Gastrocnemius medialis (tissue), 4 donors: ENCODE measurements at places on chromosomes 5 and 9.

DNA sequence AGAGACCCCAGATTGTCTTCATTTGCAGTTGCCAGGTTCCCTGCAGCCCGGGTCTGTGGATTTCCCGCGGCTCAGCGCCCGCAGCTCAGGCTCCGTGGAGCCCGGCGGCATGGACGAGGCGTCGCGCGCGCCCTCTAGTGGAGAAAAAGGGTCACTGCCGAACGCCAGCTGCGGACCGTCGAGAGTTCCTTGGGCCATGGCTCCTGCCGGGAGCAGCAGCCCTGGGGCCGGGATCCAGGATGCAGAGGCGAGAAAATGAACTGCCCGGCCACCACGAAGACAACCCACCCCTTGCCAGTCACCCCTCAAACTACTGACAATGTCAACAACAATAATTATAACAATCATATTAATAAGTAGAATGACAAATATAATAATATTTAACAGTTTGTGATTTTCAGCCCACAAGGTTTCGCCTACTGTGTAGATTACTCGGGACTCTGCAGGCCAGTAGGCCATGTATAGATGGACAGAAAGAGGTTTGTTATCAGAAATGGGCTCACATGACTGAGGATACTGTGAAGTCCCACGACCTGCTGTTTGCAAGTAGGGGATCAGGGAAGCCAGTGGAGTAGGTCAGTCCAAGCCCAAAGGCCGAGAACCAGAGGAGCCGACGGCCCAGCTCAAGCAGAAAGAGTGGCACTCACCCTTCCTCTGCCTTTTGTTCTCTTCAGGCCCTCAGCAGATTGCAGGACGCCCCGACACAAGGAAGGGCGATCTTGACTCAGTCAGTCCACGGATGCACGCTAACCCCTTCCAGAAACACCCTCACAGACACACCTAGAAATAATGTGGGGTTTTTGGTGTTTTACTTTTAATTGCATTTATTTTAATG, 43.1 kb downstream of the BOD1 start:
- DNase-seq = peak; percentile 42

DNA sequence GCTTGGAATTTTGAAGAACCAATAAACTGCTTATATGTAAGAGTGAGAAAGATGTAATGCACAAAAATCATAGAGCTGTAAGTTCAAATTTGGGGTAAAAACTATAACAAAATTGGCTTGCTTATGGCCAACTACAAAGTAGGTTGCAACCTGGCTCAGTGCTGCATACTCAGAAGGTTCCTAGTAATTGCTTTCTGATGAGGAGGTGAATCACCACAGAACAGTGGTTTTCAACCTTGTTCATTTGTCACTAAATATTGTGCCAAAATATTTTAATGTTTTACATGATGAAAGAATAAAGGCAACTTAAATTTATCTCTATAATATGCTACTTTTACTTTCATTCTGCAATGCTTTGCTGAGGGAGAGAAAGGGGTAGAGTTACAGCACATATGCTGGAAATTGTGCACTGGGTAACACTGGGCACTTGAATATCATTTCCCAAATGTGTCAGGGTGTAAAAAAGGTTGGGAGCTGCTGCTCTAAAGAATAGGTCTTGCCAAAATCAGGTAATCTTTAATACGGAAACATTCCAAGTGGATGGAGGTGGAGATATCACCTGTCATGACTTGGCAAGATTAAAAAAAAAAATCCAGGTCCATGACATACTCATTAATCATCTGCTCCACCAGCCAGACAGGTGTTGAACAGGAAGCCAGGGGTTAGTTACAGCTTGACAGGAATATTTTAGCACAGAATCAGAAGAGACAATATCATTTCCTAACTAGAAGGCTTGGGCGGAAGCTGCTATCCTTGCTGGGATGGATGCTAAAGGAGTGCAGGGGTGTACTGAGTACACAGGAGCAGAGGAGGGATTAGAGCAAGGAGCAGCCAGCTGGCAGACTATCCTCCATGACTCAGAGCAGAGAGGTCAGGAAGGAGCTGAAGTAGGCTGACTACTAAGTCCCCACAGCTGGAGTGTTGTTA, 34.6 kb upstream of the CCL21 start:
- peak; percentile 12 for DNase-seq

GRCh38 chr5:2387634-2388325, 363.7 kb downstream of the IRX2 start:
- no peak for DNase-seq

- DNase-seq = no peak
Measured at GRCh38 chr5:11791792-11792191, 112.5 kb downstream of the CTNND2 start.

DNA sequence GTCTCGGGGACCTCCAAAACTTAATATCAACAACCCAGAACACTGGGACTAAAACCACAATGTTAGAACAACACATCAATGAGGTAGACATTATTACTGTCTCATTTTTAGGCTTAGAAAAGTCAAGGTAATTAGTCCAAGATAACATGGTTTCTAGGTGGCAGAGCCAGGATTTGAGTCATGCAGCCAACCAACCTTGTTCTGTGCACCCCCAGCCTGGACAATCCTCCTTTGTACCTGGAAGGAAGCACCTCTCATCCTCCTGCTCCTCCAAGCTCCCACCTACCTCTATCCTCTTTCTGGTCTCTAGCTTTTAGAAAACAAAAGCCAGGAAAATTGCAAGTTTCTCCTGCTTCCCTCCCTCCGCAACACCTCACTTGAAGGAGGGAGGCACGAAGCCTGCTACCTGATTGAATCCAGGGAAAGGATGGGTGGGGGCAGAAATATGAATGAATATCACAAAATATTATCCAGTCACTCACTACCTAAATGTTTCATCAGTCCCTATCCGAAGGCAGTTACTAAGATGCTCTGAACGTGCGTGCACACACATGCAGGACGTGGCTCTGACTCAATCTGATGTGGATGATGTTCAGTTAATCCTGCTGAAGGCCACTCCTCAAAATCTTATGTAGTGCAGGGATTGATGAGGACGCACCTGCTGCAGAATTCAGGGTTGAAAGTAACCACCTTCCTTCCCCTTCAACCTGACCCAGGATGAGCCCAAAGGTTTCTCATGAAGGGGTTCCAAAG, 26.3 kb upstream of the TTC1 start:
- no peak for DNase-seq

DNA sequence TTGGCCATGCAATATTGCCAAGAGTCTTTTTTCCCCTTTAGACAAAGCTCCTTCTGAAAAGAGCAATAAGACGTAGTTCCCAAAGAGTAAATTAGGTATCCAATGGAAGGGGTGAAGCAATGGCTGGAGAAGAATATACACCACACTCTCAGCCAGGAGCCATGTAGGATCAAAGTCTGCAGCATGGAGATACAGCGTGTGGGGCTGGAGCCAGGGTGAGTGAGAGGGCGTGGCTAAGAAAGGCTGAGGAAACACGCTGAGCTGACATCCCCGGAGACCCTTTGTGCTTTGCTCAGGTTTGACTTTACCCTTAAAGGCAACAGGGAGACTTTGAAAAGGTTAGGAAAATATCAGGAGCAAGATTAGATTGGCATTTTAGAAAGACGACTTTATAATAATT, 87.1 kb upstream of the ELL2 start:
- no peak for DNase-seq

- no peak for DNase-seq
Measured at GRCh38 chr5:84231433-84231832, 153.2 kb downstream of the EDIL3 start.

- DNase-seq = peak; percentile 88
Measured at GRCh38 chr9:15422372-15423230, at the start of gene SNAPC3. SNAPC3 (plus strand) TSS chr9:15422876; CDS start chr9:15422880, 4 bp downstream.

DNA sequence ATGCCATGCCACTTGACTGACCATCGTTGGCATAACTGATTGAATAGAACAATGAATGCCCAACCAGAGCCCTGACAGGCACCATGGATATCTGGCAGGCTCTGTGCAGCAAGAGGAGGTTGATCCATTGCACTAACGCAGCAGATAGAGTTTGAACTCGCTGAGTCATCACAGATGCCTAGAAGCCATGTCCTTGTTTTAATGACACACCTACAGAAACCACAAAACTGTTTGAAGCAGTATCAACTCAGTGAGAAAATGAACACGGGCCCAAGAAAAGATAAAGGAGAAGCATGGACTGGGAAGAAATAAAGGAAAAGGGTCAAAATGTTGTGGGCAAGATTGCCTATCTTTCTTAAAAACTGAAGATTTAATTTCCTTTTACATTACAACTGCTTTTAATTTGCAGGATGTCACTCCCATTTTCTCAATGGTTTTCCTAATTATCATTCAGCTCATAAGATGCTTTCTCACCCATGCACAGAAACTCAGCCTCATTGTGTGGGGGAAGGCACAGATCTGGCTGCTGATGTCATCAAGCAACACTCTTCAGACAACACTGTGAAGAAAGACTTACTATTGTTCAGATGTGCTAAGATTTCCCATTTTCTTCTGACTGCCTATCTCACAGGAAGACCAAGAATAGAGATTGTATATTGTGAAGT, 129.0 kb downstream of the PIK3R1 start:
- peak; percentile 37 for DNase-seq

- no peak for DNase-seq
Measured at GRCh38 chr5:10331341-10331796, 22.1 kb upstream of the MARCHF6 start.

DNA sequence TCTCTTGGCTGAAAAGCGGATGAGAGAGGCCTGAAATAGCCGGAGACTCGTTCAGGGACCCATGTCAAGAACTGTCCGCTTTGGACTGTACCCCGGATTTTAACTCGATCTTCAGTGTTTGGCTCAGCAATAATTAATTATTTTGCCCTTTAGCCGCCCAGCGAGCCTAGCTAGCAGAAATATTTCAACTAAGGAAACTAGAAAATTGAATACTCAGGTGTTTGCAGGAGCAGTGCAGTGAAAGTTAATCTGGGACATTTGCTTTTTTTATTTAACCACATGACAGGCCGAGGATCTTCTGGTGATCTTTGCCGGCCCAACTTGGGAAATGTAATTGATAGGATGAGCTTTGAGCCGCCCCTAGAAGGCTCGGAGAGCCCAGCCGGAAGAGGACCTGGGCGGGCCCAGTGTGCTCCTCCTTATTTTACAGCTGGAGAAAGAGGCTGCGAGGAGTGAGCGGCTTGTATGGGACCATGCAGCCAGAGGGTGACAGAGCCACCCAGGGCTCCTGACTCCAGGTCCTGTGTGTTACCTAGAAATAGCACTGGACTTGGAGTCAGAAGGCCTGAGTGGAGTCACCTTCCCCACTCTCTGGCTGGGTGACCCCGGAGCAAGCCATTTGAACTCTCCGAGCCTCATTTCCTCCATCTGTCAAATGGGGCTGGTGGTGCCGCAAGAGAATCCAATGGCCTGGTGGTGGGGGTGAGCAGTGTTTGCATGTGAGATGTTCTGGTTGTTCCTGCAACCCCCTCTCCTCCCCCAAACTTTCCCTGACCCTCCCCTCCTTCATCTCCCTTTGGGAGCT, 2.4 kb downstream of the PPARGC1B start:
- peak; percentile 86 for DNase-seq

- DNase-seq = peak; percentile 70
Measured at GRCh38 chr9:126471084-126471624, 142.6 kb upstream of the LMX1B start.

DNA sequence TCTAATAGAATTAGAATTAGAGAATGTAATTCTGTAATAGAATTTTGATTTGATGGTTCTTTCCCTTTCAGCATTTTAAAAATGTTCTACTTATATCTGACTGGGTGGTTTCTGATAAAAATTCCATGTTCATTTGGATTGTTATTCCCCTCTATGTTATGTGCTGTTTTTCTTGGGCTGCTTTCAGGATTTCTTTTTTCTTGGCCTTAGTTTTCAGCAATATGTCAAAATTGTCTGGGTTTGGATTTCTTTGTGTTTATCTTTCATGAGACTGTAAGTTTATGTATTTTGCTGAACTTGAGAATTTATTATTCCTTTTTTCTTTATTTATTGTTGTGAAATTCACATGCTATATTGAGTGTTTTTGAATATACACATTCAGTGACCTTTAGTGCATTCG, 189.1 kb downstream of the RANBP17 start:
- no peak for DNase-seq

GRCh38 chr5:133635051-133635450, 22.7 kb upstream of the FSTL4 start:
- DNase-seq = no peak

DNA sequence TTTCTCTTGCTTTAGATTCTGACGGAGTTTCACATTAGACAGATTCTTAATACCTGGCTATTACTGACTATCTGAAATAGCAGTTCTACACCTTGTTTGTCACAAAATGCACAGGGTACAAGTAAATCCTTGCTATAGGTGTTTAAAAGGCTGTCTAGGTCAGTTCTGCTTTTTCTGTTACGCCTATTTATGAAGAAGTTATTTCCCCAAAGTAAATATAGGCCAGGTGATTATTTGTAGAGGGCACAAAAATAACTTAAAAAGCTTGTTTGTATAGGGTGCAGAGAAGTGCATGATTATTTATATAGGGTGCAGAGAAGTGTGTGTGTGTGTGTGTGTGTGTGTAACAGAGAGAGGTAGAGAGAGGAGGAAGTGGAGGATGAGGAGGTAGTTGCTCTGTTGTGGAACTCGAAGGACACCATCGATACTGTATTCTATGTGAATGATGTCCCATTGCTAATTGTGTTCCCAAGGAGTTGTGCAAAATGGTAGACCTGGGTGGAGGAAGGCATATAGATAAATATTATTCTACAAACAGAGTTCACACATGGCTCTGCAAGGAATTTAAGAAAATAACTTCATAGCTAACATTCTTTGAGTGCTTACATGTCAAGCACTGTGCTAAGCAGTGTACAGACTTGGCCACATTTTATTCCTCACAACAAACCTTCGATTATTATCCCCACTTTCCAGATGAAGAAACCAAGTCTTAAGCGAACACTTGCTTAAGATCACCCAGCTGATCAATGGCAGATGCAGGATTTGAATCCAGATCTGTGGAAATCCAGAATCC, 96.3 kb upstream of the EQTN start:
- DNase-seq = no peak

GRCh38 chr5:59001154-59001553, 418.3 kb downstream of the RAB3C start:
- no peak for DNase-seq

DNA sequence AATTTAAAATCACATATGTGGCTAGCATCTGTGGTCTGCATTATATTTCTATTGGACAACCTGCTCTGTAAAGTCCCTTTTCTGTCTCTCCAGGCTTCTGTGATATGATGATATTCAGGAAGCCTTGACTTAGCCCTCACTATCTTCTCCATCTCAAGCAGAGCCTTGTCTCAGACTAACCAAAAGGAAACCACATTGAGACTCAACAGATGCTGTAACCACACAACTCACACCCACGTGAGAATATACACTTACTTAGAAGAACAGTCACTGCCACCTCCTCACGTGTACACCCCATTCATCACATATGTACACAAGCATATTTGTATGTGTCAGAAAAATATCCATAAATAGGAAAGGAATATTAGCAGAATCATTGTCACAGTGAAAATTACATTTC, 33.6 kb downstream of the HTR4 start:
- DNase-seq = no peak

DNA sequence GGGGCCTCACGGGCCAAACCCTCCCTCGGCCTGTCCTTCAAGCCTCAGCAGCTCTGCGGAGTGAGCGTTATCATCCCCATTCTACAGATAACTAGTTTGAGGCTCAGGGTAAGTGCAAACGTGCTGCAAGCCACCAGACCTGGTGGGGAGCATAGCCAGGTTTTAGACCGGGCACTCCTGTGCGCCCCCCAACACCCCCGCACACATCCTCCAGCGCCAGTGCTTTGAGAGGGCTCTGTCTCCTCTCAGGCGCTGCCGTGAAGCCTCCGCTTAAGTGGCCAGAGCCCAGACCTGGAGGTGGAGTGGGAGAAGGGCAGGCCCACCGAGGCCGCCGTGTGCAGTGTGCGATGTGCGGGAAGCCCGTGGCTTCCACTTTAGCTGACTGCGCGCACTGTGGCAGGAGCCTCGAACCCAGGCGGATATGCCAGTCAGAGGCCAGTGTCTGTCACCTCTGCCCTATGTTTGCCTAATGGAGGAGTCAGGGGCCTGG, 1.6 kb upstream of the MGAT1 start:
- DNase-seq = no peak
